HT-29 (cell line): ENCODE measurements at places on chromosomes 1 and 21.

GRCh38 chr1:183881387-183882131, 76.6 kb downstream of the RGL1 start:
- DNase-seq = peak; percentile 2

- DNase-seq = no peak
Measured at GRCh38 chr21:15298306-15298705, 233.5 kb upstream of the NRIP1 start.

GRCh38 chr1:96945509-96946084, 224.0 kb downstream of the PTBP2 start:
- no peak for DNase-seq

GRCh38 chr21:36115138-36115730, 19.6 kb upstream of the CBR3 start:
- DNase-seq = no peak

DNA sequence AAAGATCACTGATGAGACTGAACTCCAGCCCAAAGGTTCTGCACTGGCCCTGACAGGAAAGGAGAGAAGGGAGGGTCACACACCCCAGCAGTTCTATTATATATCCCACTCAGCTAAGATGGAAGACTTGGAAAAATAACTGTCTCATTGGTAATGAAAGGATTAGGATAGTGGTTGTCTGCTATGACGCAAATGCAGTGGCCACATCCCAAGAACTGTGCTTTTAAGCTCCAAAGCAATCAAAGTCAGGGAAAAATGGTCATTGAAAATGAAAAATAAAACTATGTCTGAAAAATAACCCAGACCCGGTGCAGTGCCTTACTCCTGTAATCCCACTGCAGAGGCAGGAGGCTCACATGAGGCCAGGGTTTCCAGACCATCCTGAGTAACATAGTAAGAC, 31.0 kb downstream of the PSMG1 start:
- DNase-seq = no peak

- no peak for DNase-seq
Measured at GRCh38 chr1:166395729-166396128, 228.9 kb upstream of the FAM78B start.

- no peak for DNase-seq
Measured at GRCh38 chr1:224559981-224560728, 56.0 kb upstream of the CNIH3 start.

DNA sequence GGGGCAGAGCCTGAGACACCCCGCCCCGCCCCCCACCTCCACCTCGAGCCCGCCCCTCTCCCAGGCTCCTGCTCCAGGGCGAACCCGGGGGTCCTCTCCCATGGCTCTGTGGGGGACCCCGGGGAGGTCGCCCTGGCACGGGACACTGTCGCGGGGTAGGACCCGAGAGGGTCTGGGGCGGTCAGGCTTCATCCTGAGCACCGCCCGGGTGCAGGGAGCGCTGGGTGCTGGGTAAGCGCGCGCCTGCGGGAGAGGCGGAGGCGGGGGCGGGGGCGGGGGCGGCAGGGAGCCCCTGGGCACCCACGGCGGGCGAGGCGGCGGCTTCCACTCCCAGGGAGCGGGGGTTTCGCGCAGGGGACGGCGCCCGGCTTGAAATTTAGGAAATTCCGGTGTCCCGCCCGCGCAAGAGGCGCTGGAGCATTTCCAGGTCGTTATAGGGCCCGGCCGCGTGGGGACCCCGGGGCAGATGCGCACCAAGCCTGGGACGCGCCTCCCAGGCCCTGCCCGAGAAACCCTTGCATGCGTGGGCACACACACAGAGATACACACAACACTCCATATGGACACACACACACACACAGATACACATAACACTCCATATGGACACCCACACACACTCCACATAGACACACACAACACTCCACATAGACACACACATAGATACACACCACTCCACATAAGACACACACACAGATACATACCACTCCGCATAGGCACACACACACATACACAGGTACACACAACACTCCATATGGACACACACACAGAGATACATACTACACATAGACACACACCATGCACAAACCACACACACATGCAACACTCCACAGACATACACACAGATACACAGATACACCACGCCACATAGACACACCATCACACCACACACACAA, 48.7 kb upstream of the SLC19A1 start:
- DNase-seq = no peak

DNA sequence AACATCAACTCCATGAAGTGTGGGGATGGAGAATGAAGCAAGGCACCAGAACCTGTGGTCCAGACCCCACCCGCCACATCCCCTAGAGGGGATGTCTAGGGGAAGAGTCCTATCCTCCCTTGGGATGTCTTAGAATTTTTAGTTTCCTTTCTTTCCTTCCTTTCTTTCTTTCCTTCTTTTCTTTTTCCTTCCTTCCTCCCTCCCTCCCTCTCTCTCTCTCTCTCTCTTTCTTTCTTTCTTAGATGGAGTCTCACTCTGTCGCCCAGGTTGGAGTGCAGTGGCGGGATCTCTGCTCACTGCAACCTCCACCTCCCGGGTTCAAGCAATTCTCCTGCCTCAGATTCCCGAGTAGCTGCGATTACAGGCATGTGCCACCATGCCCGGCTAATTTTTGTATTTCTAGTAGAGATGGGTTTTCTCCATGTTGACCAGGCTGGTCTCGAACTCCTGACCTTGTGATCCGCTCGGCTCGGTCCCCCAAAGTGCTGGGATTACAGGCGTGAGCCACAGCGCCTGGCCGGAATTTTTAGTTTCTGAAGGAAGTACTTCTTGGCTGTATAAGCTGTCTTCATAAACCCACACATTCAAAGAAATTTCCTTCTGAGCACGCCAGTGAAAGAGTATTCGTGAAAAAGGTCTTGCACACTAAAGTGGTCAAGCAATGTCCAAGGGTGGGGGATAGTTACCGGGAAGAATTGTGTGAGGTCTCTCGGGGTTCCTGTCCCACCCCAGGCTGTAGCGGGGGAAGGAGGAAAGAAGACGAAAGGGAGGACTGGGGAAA, 20.8 kb upstream of the LEFTY2 start:
- no peak for DNase-seq

GRCh38 chr21:42346866-42347600, 3.8 kb downstream of the TFF2 start:
- no peak for DNase-seq

DNA sequence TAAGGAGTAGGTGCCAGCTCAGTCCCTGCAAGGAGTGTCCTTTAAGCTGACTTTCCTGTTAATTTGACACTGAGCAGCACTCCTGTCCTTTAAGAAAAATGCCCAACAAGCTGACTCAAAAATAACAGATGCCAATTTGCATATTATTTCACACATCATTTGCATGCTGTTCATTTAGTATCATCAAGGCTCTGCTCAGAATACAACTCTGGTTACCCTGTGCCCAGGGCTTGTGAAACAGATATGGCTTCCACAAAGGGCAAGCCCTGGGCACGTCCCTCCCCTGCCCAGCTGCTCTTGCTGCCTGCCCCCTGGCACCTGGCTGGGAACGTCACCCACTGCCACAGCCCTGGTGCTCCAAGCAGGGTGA, 10.3 kb downstream of the KCNN3 start:
- DNase-seq = no peak

DNA sequence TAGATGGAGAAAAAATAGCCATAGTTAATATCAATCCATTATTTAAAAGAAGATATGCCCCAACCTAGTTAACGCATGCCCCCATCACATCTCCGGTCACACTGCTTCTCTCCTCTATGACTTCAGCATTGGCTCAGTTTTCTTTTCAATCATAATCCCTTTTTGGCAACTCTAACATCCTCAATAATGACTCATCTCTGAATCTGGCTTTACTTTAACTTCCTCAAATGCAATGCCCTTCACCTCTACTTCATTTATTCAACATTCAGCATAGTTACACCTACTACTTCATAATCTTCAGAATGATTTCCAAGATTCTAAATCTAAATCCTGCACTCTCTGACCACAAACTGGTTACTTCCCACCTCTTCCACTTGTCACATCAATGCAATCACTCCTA, 417.3 kb downstream of the USH2A start:
- no peak for DNase-seq

DNA sequence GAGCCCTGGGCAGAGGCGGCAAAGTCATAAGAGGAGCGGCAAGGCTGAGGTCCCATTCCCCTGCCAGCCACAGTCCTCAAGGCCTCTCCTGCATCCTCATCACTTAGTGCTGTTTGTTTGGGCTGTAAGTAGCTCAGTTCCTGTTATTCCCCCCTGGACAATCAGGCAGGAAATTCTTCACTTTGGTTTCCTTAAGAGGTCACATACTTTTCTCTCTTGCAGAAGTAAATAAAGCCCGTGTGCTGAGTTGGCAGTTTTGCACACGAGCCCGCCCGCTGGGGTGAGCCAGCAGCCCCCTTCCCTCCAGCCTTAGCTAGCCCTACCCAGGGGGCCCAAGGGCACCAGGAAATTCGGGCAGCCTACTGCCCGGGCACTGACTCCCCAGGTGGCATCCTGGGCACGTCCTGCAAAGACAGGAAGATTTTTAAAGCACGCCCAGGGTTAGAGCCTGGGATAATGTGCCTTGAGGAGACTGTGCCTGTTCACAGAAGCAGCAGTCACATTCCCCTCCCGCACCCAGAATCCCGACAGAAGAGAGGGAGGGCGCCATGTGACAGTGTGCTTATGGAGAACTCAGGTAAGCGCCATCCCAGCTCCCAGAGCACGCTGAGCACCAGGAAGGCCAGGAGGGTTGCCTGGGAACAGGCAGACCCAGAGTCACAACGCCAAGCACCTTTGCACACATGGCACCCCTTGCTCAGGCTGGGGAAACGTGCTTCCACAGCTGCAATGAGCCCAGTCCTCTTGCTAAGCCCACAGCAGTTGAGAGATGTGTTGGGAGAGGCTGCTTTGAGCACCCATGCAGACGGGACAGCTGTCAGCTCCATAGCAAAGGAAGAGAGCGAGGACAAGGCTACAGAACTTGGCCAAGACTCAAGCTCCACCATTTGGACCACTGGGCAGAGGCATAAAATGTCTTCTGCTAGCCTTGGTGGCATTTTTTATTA, 144.5 kb upstream of the TMEM51 start:
- no peak for DNase-seq

- no peak for DNase-seq
Measured at GRCh38 chr1:158145173-158145719, 35.4 kb upstream of the CD1D start.

- peak; percentile 53 for DNase-seq
Measured at GRCh38 chr21:34889320-34889675, 159.8 kb downstream of the RUNX1 start.

DNA sequence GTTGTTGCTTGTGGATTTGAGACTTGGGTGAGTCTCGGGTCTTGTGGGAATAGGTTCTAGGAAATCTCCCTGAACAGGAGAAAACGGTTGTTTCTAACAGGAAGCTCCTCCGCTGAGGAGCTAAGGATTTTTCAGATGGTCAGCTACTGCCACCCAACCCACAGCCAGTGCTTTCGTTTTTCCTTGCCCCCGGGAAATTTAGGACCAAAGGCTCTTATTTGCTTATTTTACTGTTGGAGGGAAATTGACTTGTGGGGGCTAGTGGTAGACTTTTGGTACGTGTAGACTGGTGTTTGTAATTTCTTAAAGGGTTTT, 792 bp downstream of the SNX7 start:
- DNase-seq = no peak

DNA sequence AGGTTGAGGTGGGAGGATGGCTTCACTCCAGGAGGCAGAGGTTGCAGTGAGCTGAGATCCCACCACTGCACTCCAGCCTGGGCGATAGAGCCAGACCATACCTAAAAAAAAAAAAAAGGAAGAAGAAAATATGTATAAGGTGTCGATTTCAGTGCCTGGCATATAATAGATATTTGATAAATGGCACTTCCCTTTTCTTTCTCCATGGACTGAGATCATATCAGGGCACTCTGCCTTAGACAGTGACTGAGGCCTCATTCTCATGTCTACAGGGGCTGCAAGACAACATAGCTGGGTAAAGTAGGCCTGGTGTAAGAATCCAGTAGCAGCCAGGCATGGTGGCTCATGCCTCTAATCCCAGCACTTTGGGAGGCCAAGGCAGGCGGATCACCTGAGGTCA, 21.2 kb downstream of the PCAT6 start:
- DNase-seq = no peak

DNA sequence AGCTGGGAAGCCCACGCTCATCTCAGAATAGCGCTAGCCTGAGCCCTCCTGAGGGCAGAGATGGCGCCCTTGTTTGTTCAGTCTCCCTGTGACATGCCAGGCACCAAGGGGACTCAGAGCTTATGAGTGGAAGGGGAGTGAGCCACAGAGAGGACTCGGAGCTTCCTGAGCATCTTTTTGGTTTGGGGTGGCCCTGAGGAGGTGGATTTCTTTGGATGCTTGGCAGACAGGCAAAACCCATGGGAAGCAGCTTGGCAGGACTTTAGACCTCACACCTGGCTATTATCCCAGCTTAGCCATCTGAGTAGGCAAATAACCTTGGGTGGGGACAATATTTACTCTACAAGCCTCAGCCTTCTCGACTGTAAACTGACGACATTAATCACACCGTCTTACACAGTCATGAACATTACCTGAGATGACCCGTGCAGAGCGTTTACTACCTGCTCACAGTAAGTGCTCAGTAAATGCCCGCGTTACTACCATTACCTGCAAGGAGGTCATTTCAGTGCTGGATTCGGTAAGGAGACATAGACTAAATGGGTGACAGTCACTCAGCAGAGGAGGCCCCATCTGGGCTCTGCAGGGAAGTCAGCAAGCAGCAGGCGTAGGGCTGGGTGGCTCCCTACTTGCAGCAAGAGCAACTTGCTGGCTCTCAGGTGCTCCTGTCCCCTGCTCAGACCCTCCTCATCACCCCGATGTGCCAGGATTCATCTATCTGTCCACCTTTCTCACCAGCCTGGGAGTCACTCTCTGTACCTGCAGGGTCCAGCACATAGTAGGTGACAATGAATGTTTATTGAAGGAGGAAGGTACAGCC, 54.9 kb downstream of the KLHDC7A start:
- DNase-seq = peak; percentile 75

- DNase-seq = peak; percentile 10
Measured at GRCh38 chr1:174815036-174815435, 184.7 kb upstream of the CACYBP start.

- DNase-seq = peak; percentile 71
Measured at GRCh38 chr1:235075048-235075776, 53.4 kb downstream of the TOMM20 start.

DNA sequence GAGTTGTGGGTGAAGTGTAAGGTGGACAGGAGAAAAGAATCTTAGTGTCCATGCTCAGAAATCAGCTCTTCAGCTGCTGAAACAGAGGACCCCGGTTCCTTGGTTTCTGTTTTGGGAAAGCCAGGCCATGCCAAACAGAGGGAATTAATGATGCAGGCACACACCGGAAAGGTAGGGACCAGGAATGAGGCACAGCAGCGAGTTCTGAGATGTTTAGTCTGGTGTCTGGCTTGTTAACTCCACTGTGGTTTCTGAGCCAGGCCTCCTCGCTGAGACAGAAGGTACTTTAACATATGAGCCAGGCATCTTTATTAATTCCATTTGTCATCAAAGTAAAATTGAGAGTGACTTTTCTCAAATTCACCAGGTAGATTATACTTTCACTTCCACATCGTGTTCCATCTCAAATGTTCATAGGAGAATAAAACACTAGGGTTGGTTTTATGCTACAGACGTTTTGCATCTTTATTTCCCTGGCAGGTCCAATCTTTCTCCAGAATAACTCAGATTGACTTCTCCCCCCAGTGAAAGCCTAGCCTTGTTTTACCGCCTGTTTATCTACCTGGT, 23.5 kb downstream of the LRRC8D start:
- peak; percentile 13 for DNase-seq
